Central memory CD4-positive, alpha-beta T cell (primary cell): ENCODE measurements at places on chromosomes 12 and 14.

DNA sequence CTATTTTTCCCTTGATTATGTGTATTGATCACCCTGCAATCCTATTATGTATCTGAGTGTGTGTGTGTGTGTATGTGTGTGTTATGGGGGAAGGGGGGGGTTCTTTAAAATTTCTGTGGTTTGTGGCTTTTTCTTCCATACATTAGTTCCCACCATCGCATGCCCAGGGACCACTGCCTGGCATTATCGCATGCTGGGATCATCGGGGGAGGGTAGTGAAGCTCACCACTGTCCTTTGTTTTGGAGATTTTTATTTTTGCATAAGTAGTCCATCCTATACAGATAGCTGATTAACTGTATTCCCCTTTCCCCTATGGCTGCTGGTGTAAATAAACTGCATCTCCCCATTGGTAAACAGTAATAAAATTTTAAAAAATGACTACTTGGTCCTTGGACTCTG, 3.4 kb downstream of the ATXN7L3B start:
- DNase-seq, result no peak

GRCh38 chr12:46378530-46378929, 6.0 kb upstream of the SLC38A2 start:
- no peak for DNase-seq

DNA sequence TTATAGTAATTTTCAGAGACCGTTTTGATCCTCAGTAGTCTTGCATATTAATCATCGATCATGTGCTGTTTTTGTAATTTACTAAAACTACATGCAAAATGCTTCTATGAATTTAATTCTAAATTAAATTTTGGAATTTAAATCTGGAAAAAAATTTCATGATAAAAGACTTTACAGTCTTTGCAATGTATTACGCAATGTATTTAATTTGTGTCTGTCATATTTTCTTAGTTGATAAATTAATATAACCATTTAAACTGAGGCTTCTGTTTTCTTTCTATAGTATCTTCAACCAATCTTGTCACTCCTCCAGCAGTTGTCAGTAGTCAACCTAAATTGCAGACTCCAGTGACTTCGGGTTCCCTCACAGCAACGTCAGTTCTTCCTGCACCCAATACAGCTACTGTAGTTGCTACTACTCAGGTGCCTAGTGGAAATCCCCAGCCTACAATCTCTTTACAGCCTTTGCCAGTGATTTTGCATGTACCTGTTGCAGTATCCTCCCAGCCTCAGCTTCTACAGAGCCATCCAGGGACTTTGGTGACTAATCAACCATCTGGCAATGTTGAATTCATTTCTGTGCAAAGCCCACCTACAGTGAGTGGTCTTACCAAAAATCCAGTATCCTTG, 94.8 kb downstream of the ATF7IP start:
- DNase-seq, result no peak

DNA sequence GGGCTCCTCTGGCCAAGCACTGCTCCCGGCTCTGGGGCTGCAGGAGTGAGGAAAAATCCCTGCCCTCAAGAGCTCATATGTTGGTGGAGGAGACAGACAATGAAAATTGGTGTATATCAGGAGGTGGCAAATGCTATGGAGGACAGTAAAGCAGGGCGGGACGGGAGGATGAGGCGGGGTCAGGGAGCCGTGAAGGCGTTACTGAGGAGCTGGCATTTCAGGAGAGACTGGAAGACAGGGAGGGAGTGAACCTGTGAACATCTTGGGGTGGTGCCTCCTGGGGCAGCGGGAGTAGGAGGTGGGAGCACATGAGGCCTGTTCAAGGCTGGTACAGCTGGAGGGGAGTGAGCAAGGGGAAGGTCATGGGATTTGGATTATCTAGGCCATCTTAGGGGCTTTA, 26.6 kb downstream of the TSPAN9 start:
- DNase-seq, result no peak

GRCh38 chr12:5456030-5456429, 24.1 kb downstream of the NTF3 start:
- no peak for DNase-seq

- no peak for DNase-seq
These were observed 55.3 kb upstream of the TMCC3 start for GRCh38 chr12:94705676-94706075.

DNA sequence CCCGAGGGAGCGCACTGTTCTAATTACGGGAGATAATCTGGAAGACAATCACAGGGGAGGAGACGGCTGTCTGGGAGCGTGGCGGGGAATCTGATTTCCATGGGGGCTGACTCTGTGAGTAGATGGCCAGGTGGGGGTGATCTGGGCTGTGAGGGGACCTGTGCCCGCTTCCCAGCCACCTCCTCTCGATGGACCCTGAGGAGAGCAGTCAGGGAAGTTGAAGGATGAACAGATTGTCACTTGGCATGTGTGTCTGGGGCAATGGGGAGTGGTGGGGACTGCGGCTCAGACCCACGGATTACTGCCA, 22.6 kb downstream of the GALNT9 start:
- no peak for DNase-seq

DNA sequence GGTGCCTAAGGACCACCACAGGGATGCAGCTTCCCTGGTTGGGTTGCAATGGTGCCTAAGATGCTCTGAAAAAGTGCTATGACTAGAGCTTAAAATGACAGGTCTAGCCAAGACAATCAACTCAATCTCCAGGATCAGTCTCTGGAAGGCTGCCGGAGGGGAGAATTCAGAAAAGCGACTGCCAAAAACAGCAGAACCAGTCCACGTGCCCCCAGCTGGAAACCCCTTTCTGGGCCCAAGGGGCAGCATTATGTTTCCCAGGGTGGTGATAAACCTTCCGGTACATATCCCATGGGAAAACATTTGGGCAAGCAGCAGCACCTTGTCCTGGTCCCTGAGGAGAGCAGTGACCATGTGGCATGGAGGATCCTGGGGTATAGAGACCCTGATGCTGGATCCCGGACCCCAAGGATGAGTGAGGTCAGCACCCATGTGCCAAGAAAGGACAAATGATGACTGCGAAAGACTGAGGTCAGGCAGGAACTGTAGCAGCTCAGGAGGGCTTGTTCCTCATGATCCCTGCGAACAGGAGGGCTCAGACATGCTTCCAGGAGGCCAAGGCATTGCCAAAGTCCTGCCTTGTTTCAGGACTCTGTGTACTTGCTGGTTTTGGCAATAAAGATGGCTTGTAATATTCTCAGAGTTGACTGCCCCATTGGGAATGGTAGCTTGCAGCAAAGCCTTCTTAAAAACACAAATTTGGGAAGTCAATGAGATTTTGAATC, 49.9 kb upstream of the LTBP2 start:
- no peak for DNase-seq

DNA sequence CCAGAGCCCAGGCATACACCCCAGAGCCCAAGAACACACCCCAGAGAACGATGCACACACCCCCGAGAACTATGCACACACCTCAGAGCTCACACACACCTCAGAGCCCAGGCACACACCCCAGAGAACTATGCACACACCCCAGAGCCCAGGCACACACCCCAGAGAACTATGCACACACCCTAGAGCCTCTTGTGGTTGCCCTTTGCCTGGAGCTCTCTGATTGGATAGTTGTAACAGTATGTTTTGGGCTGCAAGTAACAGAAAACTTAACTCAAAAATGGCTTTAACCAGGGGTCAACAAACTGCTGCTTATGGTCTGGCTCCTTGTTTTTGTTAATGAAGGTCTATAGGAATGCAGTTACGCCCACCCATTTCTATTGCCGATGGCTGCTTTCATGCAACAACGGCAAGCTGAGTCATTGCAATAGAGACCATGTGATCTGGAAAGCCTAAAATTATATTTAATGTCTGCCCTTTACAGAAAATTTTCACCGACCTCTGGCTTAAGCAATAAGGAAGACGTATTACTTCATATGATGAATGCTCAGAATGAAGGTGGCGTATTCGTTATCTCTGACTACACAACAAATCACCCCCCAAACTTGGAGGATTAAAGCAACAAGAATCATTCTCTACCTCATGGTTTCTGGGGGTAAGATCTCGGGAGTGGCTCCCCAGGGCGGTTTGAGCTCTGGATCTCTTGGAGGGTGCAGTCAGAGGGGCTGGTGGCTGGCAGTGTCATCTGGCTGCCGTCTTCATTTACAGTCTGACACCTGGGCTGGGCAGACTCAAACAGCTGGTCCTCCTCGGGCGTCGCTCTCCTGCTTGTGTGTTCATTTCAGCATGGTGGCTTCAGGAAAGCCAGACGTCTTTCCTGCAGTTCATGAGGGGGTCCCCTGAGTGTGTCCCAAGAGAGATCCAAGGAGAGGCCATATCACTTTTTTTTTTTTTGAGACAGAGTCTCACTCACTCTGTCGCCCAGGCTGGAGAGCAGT, 66.3 kb upstream of the NCOR2 start:
- DNase-seq, result no peak

- DNase-seq, result no peak
These were observed 37.9 kb downstream of the KIAA0586 start for GRCh38 chr14:58465421-58465820.

DNA sequence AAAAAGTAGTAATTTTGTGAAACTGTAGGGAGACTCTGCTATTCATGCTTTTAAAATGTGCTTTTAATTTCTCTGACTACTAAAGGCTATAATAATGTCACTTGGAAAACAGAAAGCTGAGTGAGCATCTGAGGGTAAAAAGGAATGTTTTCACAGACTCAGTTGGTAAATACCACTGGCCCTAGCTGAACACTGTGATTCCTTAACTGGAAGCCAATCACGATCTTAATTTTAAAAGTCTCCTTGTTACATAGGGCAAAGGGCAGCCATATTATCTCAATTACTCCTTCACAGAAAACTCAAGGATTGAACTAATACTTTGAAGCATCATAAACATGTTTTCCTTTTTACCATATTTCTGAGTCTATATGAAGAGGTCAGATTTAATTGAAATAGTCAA, 41.9 kb downstream of the PAWR start:
- no peak for DNase-seq

DNA sequence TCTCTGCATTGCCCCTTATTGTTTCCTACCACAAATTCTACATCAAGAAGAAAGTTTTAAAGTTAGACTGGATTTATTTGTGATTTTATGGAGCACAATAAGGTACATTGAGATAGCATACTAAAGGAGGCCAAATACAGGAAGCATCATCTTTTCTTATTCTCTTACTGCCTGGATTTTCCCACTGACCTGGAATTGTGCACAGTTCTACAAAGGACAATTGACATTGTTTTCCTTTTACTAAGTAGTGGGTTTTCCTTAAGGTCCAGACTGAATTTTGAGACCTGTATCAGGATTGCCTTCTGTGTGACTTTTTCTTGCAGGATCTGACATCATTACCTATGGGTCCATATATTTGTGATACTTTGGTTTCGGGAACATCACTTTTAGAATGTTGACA, 18.8 kb upstream of the ZNF140 start:
- no peak for DNase-seq

GRCh38 chr12:123867141-123867540, 105.0 kb downstream of the DNAH10 start:
- DNase-seq, result no peak

DNA sequence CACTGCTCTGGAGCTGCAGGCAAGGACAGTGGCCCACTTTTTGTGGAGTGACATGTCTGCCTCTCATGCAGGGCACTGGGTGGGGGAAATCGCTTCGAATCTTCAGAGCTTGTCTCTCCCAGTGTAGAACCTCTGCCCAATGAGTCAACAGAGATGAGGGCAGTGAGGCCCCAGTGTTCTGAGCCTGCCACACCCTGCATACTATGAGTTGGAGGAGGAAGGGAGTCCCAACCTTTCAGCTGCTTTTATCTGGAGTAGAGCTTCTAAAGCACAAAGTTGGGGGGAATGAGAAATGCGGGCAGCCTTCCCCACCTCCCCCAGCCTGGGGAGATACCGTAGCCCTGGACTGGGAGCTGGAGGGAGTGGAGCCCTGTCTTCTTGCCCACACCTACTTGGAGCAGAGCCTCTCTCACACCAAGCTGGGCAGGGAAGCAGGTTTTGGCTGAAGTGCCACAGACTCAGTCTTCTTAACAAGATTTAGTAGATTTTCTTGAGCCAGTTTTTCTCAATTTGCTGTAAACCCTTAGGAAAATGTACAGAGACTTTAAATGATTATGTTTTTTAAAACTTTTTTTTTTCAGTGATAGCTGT, 159.1 kb downstream of the ADGRD1 start:
- no peak for DNase-seq

- no peak for DNase-seq
These were observed 197.0 kb upstream of the EEA1 start for GRCh38 chr12:93126069-93126474.

GRCh38 chr14:52153939-52154338, 85.1 kb upstream of the NID2 start:
- no peak for DNase-seq
